ENCODE measurements at places on chromosomes 12 and 14.
A peak's percentile ranks its signal among the peaks of the same experiment; 100 is the strongest.

GRCh38 chr14:51821822-51822221, 38.6 kb upstream of the GNG2 start:
- no peak for DNase-seq

DNA sequence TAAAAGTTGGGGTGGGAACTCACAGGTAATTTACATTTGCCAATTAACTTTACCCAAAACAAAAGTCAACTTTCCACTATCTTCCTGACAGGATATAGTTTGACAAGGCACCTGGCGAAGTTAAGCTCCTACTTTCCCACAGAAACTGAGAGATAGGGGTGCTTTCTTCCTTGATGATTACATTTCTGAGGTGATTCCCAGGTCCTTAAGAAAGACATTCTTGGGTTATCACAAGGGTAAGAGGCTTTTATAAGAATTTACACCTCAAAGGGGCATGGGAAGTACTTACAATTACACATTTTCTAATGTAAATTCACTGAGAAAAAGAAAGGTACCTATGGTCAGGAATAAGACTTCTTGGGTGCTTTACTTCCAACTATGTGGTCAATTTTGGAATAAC, 660.9 kb upstream of the MGAT4C start:
- no peak for DNase-seq

DNA sequence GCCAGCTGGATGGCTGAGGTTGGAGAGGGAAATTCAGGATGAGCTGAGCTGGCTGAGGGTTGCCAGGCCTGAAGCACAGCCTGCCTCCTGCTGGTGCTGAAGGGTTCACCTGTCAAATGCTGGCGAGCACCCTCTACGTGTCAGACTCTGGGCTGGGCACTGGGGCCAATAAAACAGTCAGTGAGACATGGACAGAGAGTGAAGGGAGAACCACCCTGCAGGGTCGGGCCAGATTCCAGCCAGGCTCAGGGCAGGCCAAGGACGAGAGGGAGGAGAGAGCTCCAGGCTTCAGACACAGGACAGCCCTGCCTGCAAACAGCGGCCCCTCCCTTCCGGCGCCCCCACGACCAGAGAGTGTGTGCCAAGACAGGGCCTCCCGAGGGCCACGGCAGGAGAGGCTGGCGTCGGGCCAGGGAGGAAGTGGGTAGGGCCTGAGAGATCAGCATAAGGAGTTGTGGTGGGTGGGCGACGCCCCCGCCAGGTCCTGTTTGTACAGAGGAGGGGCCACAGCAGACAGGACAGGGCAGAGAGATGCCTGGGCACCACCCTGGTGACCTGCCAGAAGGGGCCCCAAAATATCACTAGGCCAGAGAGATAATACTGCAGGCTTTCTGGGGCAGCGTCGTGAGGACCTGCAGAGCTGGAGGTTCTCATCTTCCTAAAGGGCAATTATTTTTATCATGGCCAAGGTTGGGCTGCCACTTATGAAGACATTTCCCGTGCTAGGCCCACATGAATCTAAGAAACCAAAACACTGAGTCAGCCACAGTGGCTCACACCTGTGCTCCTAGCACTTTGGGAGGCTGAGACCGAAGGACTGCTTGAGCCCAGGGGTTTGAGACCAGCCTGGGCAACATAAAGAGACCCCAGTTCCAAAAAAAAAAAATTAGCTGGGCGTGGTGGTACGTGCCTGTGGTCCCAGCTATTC, 73.1 kb upstream of the GPR68 start:
- DNase-seq = no peak

GRCh38 chr12:122081697-122082221, 3.2 kb downstream of the MLXIP start:
- no peak for DNase-seq

DNA sequence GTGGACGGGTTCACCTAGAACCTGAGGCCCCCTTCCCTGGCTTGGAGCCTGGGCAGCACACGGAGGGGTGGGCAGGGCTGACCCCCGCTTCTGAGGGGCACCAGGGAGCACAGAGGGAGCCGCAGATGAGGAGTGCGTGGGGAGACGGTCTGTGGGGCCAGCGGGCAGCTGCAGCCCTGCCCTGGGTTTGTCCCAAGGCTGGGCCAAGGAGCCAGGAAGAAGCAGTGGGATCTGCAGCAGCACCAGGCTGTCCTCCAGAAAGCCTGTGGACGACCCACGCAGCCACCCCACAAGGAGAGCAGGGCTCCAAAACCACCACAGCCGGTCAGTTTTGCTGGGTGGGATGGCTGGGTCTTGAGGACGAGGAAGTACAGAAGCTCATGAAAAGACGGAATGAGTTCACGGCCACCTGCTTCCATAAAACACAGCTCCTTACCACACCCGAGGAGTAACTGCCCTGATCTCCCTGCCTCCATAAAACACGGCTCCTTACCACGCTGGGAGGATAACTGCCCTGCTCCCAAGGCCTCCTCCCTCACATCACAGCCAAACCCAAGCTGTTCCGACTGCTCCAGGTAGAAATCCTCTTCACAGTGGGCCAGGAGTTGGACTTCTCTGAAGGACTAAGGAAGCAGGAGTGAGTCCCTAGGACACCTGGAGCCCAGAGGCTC, 9.9 kb upstream of the GOLGA3 start:
- DNase-seq = no peak

GRCh38 chr14:104895786-104896661, 28.7 kb upstream of the PLD4 start:
- DNase-seq = no peak

GRCh38 chr12:39638178-39638577, 18.6 kb upstream of the ABCD2 start:
- no peak for DNase-seq

GRCh38 chr12:93766796-93767523, 89.8 kb downstream of the CRADD start:
- peak; percentile 10 for DNase-seq

DNA sequence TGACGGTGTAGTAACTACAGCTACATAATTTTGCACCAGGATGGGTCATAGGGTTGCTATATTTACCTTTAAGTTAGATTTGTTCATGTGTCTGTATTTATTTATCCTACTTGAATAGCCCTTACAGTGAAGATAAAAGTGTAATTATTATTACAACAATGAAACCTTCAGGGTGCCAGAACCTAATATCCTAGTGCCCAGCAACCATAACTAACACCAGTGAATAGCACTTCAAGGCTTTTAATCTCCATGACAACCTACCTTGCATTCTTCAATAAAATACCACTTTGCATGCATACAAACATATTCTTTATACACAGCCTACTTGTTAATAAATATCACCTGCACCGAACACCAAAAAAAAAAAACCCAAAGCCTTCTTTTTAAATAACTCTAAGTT, 58.7 kb upstream of the G2E3 start:
- no peak for DNase-seq

DNA sequence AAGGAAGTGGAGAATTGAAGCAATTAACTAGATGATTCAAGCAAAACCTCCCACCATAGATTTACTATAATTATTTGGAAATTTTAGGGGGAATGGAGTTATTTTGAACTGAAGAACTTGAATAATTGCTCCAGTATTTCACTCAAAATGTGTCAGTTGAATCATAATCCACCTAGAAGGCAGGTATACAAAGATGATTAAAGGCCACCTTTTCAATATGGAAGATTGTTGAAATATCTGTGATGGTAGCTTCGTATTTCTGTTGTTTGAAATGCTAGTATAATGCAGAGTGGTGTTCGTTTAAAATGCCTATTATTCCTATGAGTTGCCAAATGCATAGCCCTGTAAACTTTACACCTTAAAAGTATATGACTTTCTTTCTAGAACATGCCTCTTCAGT, 3.1 kb downstream of the HMGA2 start:
- no peak for DNase-seq

- no peak for DNase-seq
Observed at GRCh38 chr14:81247271-81247766, 26.6 kb upstream of the GTF2A1 start.

- no peak for DNase-seq
Observed at GRCh38 chr12:116393859-116394650, 116.6 kb upstream of the MED13L start.

- no peak for DNase-seq
Observed at GRCh38 chr14:73634011-73634833, 10.6 kb upstream of the DNAL1 start.

GRCh38 chr14:89212386-89213235, 204.4 kb downstream of the FOXN3 start:
- DNase-seq = no peak

GRCh38 chr12:7612851-7613250, 52.9 kb downstream of the APOBEC1 start:
- DNase-seq = no peak

DNA sequence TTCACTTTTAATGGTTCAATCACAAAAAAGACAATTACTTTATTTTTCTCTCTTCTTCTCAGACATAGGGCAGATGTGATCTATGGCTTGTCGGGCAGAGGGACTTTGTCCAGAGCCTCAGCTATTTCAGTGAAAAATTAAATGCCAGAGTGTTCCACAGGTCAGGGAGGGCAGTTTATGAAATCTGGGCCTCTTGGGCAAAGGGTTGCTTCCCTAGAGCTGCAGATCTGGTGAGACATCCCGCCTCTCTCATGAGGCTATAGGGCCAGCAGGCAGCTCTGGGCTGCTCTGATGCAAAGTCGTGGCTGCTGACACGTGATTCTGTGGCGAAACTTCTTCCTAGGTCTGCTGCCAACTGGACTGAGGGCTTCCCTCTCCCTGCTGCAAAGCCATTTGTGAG, 6.0 kb downstream of the CLMN start:
- no peak for DNase-seq
